ENCODE measurements at places on chromosomes 5 and 9.

- no peak for DNase-seq
These were observed 2403.4 kb upstream of the ACO1 start for GRCh38 chr9:29981013-29981412.

- no peak for DNase-seq
These were observed 298.3 kb downstream of the BNC2 start for GRCh38 chr9:16572005-16572734.

- no peak for DNase-seq
These were observed 31.4 kb downstream of the C6 start for GRCh38 chr5:41181691-41182564.

- no peak for DNase-seq
These were observed 17.6 kb downstream of the GM2A start for GRCh38 chr5:151270599-151270998.

DNA sequence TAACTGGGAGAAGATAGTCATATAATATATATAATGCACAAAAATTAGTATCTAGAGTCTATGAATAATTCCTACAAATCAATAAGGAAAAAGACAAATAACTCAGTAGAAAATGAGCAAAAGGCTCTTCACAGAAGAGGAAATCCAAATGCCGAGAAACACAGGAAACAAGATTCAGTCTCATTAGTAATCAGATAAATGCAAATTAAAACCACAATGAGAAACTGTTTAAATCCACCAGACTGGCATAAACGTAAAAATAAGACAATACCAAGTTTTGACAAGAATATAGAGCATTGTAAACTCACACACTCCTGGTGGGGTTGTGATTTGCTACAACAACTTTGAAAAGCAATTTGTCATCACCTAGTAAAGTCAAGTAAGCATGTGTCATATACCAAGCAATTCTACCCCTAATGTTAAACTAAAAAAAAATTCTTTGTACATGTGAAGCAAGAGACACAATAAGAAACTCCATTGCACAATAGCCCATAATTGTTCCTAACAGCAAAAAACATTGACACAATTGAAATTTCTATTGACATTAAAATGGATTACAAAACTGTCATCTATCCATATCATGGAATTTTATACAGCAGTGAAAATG lies 21.0 kb upstream of the UBLCP1 start:
- no peak for DNase-seq

DNA sequence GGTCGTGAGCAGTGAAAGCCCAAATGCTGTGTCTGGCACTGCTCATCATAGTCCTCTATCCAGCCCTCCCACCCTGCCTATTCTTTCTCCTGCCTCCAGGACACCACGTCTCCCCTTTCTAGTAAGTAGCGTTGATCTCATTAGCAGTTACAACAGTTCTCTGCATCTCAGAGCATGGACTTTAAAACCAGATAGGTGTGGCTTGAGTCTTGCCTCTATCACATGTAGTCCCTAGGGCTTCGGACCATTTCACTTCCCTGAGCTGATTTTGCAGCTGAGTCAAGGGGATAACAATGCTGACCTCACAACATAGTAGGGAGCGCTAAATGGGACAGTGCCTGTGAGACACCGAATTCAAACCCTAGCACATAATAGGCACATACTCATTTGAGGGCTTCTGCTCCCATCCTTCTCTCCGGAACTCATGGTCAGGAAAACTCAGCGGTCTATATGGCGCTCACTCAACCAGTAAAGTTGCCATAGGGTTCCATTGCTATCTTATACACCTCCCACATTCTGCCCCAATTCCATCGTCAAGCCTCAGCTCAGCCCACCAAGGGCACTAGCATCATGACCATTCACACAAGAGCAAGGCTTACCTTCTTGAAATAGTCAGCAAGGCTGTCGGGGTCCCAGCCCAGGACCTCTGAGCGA lies 515 bp downstream of the LCP2 start:
- no peak for DNase-seq

Measured in activated CD4-positive, alpha-beta T cell treated with anti-CD3 and anti-CD28 coated beads, Interleukin-2, amount 50 U/mL, for 1 hour (primary cell).